ENCODE measurements at places on chromosomes 5 and 9.

DNA sequence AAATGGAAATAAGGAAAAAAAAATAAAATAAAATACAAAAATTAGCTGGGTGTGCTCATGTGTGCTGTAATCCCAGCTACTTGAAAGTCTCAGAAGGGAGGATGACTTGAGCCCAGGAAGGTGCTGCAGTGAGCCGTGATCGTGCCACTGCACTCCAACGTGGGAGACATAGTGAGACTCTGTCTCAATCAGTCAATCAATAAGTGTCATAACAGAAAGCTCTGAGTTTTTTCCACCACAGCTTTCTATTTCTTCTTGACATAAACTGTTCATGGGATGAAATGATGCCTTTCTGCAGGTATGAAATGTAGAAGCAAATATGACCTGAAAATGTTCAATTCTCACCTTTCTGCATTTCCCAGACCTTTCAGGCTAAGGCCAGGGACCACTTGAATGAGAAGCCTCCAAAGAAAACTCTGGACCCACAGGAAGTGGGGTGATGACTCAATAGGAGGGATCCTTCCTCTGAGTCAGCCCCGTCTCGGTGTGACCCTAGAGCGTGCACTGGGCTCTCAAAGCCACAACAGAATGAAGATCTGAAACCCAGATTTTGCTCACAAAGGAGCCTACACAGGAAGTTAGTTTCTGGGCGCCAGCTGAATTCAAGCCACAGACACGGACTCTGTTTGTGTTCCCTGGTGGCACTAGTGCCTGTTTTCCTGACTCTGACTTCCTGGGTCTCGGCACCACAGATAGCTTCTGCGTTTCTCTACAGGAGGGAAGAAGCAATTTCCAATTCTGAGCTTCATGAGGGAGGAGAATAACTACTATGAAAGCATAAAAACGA is 62.0 kb downstream of the ANKH start:
- DNase-seq, result peak; percentile 38

- DNase-seq, result no peak
Measured at GRCh38 chr5:54021431-54022164, 288.8 kb downstream of the ARL15 start.

- DNase-seq, result no peak
Measured at GRCh38 chr9:74775396-74775795, 112.3 kb downstream of the TRPM6 start.

GRCh38 chr9:134689321-134690181 is 47.9 kb downstream of the COL5A1 start:
- no peak for DNase-seq

DNA sequence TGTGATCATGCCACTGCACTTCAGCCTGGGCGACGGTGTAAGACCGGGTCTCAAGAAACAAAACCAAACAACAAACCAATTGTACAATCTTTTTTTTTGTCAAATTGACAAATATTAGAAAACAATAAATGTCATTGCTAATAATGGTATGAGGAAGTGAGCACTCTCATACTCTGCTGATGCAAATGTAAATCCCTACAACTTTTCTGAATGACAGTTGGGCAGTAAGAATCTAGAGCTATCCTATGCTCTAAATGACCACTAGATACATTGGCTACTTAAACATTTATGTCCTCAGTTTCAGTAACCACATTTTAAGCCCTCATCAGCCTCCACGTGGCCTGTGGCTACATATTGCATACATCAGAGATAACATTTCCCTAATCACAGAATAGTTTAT is 256.2 kb downstream of the FER start:
- DNase-seq, result no peak

DNA sequence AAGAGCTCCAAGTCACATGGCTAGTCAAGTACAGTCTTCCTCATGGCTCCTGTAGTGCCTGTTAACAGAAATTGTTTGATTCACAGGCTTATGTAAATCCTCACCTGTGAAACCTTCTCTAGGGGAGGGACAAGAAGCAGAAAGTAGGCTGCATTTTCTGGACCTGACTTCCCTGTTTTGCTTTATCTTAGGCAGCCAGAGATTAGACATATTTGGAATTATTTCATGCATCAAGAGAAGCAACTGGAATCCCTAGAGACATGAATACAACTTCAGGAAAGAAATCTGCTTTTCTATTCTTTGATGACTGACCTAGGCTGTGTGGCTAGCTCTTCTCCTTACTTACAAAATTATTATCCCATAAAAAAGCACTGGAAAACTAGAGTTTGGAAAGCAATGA is 52.3 kb downstream of the CAST start:
- DNase-seq, result no peak

GRCh38 chr9:130995086-130996011 is 13.6 kb upstream of the LAMC3 start:
- DNase-seq, result no peak

DNA sequence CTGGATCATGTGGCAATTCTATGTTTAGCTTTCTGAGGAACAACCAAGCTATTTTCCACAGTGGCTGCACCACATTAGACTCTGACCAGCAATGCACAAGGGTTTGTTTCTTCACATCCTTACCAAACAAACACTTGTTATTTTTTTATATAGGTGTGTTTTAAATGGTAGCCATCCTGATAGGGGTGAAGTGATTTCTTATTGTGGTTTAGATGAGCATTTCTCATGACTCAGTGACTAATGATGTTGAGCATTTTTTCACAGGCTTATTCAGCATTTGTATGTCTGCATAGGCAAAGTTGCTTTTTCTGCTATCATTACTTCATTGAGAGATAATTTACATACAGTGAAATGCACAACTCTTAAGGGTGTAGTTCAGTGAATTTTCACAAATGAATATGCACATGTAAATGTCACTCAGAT is 36.0 kb downstream of the ANKRD33B start:
- no peak for DNase-seq

GRCh38 chr5:125700380-125700861 is 722.8 kb upstream of the GRAMD2B start:
- DNase-seq, result no peak

Measured in stimulated activated CD4-positive, alpha-beta T cell treated with anti-CD3 and anti-CD28 coated beads, TNF-alpha, amount 100 ng/mL, for 1 hour (primary cell).